ENCODE measurements at places on chromosomes 16 and 17.

GRCh38 chr17:7060165-7060891, 16.4 kb upstream of the SLC16A11 start:
- no peak for DNase-seq

GRCh38 chr17:43917348-43918025, 10.2 kb upstream of the MPP2 start:
- peak; percentile 65 for DNase-seq

DNA sequence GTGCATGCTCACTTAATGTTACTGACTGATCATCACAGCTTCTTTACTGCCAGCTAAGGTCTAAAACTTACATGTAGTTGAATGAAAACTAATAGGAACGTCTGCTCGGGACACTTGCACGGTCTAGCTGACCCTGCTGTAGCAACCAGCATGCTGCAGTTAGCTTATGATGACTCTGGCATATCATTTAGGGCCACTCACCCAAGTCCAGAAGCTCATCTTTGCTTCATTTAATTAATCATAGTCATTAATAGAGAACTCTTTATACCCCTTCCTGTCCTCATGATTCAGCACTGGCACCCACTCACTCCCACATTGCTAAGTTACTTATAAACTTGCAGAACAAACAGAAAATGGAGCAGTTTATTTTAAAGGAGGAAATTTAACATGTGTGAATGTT, 136.3 kb downstream of the NLK start:
- no peak for DNase-seq

DNA sequence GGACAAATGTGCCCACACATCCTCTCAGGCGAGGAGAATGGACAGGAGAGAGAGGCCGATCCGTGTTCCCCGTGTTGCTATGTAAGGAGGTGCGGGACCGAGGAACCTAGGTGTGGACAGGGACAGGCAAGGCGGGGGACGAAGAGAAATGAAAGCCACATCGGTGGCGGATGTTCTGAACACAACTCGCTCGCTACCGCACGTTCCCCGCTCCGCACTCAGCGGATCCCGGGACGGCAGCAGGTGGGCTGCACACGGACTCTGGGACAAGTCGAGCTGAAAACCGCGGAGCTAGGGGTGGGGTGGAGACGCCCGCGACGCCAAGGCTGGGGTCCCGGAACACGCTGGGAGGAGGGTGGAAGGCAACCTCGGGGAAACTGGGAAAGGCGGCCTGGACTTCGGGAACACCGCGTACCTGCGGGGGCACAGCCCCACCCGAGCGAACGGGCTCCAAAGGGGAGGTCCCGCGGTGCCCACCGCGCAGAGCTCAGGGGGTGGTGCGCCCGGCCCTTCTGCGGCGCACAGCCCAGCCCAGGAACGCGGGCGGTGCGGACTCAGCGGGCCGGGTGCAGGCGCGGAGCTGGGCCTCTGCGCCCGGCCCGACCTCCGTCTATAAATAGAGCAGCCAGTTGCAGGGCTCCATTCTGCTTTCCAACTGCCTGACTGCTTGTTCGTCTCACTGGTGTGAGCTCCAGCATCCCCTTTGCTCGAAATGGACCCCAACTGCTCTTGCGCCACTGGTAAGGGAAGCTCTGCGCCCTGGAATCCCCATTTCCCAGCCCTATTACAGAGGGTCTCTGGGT, at the start of gene MT1E:
Gene MT1E (plus strand): TSS at position 642 of the 803 bp plus-strand sequence. CDS start 71 bp downstream, at position 713.
- DNase-seq: peak; percentile 88

DNA sequence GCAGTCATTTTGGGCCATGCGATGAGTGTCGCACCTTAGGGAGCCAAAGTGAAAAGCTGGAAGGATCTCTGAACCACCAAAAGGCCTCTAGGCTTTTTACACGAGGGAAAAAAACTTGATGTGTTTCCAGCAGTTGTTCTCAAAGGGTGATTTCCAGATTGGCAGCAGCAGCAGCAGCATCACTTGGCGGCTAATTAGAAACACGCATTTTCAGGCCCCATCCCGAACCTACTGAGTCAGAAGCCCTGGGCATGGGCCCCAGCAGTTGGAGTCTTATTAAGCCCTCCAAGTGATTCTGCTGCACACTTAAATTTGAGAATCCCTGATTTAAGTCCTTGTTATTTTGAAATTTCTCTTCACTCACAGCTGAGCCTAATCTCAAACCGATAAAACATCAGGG, 25.3 kb upstream of the PYY start:
- DNase-seq: no peak

GRCh38 chr16:57763285-57764005, 27.9 kb downstream of the KATNB1 start:
- DNase-seq: peak; percentile 30

DNA sequence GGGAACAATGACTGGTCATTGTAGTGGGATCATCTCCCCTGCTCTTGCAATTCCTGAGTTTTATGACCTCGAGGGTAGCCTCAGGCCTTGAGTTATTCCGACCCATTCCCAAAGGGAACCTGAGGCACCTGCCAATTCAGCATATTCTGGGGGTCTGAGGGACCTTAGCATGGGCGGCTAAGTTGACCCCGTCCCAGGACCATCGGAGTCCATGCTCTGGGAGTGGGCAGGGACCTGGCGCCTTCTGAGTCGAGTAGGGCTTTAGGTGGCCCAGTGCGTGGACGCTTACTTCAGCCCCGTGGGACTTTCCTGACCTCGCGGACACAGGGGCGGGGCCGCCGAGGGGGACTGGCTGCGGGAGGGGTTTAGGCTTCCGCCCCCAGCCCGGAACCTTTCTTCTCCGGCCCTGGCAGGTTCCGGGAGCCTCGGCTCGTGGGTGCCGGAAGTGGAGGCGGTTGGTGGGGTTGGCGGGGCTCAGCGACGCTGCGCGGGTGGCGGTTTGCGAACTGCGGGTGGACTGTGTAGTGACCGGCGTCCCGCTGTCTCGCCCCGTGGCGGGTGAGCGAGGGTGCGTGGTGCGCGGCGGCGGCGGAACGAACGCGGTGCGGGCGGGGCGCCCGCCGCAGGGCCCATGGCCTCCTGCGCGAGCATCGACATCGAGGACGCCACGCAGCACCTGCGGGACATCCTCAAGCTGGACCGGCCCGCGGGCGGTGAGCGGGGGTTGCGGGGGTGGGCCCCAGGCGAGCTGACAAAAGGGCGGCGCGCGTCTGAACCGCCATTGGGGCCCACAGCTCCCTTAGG, at the start of gene EDC4:
Gene EDC4 (plus strand): TSS at position 422 of the 804 bp plus-strand sequence. CDS start 210 bp downstream, at position 632.
- DNase-seq: peak; percentile 91

DNA sequence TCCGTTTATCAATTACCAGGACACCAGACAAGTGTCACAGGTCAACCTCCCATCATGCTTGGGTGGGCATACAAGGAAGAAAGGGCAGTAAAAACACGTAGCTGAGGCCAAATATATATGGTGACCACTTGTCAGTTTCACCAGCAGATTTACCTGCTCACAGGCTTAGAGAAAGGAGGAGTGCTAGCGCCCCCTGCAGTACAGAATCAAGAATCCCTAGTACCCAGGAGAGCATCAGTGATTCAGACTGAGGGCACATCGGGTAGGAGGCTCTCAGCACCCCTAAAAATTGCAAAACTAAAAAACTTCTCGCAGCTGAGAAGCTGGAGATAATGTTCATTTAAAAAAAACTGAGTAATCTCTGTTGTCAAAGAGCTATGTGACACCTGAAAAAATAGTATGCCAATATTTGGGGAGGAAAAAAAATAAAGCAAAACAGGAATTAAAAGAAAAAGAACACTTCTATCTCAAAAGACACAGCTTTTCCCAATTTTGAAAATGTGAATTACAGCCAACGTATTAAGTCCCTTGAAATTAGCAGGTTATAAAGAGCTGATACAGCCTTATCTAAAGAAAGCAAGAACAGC, 21.2 kb upstream of the MON1B start:
- DNase-seq: no peak

GRCh38 chr17:74113952-74114351, 89.5 kb upstream of the RPL38 start:
- DNase-seq: no peak

DNA sequence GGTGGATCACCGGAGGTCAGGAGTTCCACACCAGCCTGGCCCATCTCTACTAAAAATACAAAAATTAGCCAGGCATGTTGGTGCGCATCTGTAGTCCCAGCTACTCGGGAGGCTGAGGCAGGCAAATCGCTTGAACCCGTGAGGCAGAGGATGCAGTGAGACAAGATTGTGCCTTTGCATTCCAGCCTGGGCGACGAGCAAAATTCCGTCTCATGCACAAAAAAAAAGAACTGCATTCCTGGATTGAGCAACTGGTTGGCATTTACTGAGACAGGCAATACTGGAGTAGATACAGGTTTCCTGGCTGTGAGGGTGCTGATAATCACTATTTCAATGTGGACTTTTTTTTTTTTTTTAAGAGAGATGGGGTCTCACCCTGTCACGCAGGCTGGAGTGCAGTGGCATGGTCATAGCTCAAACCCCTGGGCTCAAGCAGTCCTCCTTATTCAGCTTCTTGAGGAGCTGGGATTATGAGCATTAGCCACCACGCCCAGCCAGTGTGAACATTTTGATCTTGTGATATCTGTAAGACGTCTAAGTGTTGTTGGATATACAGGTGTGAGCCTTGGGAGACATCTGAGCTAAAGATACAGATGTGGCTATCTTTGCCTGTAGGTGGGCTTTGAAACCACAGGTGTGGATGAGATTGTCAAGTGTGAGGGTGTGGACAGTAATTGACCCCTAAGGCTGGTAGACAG, 5.8 kb downstream of the CYB5D2 start:
- DNase-seq: no peak

DNA sequence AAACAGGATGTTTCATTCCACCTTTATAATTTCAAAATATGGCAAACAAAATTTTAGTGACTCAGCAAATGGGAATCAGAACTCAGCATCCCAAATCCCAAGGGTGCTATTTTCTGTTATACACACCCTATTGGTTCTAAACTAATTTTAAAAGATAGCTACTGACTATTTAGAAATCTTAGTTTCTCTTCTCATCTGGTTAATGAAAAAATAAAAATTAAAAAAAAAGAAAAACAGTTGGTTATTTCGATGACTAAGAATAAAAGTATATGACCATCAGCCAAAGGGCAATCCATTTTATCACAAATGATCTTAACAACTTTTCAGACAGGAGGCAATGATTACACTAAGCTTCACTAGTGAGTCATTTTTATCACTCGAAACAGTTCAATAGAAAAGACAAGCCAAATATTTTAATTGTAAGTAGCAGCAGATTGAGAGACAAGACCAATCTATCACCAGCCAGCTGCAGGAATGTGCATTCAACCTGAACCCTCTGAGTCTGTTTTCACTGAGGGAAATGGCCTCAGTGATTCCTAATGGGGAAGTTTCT, 15.2 kb downstream of the PHLPP2 start:
- no peak for DNase-seq

DNA sequence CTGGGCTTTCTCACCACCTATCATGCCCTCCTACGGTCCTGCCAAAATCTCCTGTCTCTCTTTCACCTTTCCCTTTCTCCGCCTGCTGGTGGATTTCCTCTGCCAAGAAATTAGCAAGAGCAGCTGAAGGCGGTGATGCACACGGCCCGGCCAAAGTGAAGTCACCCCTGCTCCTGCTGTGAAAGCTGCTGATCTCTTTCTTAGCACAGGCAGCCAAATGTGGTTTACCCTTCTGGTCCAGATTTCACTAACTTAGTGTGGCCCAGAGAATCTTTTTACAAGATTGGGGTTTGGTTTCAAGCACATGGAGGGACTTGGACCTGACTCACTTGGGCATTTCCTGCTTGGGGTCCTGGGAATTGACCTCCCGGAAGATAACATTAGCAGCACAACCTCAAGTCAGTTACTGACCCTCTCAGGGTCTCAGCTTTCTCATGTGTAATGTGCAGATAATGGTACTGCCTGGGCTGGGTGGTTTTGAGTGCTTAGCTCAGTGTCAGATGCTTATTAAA, 155.7 kb downstream of the SOCS1 start:
- no peak for DNase-seq

DNA sequence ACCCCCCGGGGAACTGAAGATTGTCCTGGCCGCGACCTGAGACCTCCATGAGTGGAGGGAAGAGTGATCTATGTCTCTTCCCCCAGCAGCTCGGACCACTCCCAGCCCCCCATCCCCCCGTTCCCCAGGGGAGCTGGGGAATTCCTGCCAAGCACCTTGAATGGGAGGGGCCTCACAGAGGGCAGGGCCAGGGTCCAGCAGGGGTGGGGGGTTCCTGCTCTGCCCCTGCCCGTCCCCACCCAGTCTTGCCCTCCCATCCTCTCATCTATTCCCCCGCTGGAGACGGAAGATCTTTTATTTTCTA, 9.4 kb downstream of the TUFM start:
- no peak for DNase-seq

DNA sequence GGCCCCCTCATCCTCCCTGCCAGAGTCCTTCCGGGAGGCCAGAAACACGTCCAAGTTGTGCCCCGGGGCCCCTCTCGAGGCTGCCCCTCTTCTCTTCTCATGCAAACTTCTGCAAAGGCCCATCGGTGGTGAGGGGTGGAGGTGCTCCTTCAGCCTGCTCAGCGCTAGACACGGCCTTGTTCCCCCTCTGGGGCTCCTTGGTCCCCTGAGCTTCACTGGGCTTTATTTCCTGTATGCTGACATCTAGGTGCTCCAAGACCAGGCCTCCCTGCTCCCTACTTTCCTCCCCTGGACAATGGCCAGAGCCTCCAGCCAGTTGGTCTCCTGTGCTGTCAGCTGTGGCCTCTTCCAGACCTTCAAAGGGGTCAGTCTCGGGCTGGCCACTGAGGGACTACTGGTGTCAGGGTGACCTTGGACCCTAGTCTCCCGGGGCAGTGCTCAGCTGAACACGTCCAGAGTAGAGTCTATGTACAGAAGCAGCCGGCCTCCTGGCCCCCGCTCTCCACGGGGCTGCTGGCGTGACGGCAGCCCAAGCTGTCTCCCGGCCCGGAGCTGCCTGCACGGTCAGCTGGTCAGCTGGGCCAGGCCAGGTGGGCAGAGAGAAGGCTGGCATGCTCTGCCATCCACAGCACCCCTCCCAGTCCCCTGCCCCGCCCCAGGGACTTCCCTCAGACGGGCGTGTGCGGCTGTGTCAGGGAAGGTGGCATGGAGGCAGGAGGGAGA, 1.7 kb upstream of the PRR35 start:
- no peak for DNase-seq

- DNase-seq: no peak
These were observed 68.3 kb downstream of the MPRIP start for GRCh38 chr17:17110520-17110919.

DNA sequence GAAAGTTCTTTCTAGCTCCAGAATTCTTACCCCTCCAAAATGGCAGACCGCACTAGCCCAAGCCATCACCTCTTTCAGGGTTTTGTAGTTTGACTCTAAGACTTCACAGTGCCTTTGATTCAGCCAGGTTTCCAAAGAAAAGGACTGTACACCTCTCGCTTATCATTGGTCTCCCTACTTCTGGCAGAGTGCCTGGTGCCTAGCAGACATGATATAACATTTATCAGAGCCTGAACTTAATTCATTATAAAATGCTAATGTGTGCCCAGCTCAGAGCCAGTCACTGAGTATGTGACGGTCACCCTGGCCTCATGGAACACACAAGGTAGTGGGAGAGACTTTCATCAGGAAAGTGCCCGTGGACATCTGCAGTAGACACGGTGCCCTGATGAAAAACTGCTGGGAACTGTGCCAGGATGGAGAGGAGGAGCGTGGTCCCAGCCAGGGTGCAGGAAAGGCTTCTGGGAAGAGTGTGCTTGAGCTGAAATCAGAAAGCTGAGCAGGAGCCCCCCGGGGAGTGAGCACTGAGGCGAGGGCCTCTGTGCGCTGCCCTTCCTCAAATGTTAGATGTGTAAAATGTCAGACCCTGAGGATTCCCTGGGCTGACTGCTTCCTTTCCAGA, 34.3 kb upstream of the LGALS9 start:
- no peak for DNase-seq

All from lower lobe of right lung (tissue), 2 donors.